Stimulated activated CD8-positive, alpha-beta memory T cell treated with anti-CD3 and anti-CD28 coated beads, Interleukin-4, amount 100 ng/mL, for 1 hour (primary cell): ENCODE measurements at places on chromosomes 7 and 10.
A peak's percentile ranks its signal among the peaks of the same experiment; 100 is the strongest.

- DNase-seq: no peak
Measured at GRCh38 chr10:77949167-77949566, 22.6 kb upstream of the DLG5 start.

DNA sequence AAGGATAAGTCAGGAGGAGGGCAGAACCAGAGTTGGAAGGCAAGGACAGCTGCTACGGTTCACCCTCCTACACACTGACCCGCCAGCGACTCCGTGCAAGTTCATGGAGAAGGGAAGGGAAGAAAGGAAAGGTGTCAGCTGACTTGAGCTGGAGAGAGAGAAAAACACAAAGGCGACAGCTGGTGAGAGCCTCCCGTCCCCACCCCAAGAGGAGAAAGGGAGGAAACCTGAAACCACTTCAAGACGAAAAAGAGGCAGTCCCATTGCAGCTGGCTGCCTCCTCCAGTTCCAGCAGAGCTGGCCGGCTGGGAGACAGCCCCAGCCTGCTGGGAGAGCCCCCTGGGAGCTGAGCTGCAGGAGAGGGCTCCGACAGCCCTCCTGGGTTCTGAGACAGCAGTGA lies 75.2 kb downstream of the PARD3 start:
- no peak for DNase-seq

DNA sequence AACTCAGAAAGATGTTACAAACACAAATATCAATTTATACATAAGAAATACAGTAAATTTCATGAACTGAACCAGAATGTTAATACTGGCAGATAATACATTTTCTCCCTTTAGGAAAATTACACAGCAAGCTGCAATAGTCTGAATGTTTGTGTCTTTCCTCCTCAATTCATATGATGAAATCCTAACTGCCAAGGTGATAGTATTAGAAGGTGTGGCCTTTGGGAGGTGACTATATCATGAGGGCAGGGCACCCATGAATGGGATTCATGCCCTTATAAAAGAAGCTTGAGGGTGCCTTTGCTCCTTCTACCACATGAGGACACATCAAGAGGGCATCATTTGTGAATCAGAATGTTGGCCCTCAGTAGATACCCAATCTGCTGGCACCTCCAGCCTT lies 64.3 kb upstream of the GPR22 start:
- DNase-seq: no peak

GRCh38 chr7:90303241-90303640 lies 17.9 kb downstream of the FAM237B start:
- DNase-seq: no peak

GRCh38 chr7:83413424-83413823 lies 235.5 kb downstream of the SEMA3E start:
- DNase-seq: no peak

- DNase-seq: peak; percentile 29
Measured at GRCh38 chr10:103244666-103245271, 918 bp upstream of the RPEL1 start.

GRCh38 chr10:120477743-120478141 lies 20.7 kb downstream of the PLPP4 start:
- no peak for DNase-seq

GRCh38 chr10:29304264-29304994 lies 15.6 kb downstream of the LYZL1 start:
- DNase-seq: no peak

GRCh38 chr10:22906767-22907166 lies 21.1 kb upstream of the ARMC3 start:
- no peak for DNase-seq

- no peak for DNase-seq
Measured at GRCh38 chr7:24434972-24435371, 138.3 kb upstream of the PALS2 start.

GRCh38 chr10:38025283-38025682 lies 14.8 kb downstream of the ZNF33A start:
- no peak for DNase-seq

DNA sequence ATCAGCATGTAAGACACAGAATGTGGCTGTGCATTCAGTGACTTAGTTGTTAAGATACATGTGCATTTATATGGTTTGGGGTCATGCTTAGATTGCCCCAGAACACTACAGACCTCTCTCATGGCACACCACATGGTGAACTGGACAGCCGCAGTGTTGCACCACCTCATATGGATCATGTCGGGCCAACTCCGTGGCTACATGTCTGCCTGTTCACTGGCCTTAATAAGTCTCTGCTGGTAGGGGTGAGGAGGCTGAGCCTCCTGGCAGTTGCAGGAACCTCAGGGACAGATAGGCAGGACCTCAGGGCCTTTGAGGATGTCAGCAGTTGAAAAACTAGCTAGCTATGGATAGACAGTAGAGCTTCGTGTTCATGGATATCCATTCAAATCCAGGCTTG lies 751.0 kb downstream of the GRID1 start:
- DNase-seq: no peak

GRCh38 chr7:20804345-20804744 lies 17.7 kb upstream of the SP8 start:
- no peak for DNase-seq

DNA sequence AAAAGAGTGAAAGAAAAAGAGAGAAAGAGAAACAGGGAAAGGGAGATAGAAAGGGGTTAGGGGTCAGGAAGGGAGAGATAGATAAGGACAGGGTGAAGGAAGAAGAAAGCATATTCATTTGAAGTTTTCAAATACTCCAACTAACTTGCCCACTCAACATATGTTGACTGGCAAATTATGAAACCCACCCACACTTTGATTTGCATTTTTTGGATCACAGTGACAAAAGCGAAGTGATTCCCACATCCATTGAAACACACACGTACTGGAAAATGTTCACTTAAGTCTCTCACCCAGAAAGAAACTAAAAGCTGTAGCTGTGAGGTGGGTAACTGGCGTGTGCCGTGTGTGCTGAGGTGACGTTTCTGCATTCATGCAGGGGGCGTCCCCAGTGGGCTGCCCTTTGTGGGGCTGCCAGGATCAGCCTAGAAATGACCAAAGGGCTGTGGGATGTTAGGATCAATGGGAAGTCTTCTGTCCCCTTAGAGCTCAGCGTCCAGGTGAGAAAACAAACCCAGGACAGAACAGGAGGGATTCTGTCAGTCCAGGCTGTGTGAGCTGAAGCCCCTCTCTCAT lies 134.9 kb upstream of the ADARB2 start:
- no peak for DNase-seq

DNA sequence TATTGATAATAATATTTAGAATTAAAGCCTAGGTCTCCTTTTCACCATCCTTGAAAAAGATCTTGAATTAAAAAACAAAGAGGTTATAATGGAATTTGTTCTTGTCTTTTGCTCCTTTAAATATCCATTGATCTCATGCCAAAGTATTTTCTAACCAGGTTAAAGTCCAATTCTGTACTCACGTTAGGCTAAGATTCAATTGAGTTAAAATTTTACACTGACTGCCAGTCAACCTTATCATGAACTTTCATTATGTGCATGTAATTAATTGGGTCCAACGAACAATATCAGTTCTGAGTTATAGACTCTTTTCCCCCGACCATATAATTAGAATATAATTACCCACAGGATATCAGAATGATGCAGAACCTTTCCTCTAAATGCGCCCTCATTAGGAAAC lies 266.6 kb downstream of the DGKB start:
- DNase-seq: no peak

DNA sequence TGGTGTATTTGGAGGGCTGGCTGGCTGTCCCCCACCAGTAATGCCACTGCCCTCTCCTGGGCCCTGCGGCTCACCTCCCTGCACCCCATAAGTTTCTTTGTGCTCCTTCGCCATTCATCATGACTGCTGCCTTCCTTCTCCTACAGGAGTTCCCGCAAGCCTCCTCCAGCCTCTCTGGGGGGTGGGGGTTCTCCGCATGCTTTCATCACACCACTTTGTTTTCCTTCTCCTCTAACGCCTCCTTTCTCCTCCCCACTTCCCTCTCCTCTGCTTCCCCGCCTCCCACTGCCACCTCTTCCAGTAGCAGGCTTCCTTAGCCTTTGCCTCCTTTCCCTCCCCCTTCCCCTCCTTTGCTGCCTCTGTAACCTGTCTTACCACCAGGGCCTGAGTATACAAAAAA lies 58.1 kb downstream of the PAX2 start:
- DNase-seq: no peak

- no peak for DNase-seq
Measured at GRCh38 chr10:91541481-91541880, 91.4 kb downstream of the PPP1R3C start.

DNA sequence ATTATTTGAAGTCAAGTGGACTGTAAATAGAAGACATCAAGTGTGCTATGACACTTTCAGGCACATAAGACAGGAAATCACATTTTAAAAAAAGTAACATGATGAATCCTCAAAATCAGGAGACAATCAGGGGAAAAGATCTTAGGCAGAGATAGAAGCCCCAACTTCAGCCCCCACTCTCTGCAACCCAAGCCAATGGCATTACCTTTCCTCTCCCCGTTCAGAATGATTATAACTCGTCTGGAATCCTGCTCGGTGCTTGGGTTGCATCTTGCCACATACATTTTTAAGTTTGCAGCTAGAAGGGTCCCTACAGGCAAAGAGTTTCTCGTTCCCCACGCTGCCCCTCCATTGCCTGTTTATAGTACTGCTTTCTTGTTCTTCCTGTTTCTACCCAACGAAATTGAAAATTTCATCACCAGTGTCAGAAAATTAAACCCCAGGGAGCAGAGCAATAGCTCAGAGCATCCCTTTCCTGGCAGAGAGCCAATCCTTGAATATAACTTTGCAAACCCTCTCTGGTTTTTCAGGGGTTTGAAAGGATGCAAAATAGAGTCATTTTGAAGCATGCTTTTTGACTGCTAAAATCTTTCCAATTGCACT lies 260.5 kb upstream of the AOAH start:
- DNase-seq: no peak

GRCh38 chr7:68512466-68512865 lies 1085.8 kb upstream of the AUTS2 start:
- DNase-seq: no peak

DNA sequence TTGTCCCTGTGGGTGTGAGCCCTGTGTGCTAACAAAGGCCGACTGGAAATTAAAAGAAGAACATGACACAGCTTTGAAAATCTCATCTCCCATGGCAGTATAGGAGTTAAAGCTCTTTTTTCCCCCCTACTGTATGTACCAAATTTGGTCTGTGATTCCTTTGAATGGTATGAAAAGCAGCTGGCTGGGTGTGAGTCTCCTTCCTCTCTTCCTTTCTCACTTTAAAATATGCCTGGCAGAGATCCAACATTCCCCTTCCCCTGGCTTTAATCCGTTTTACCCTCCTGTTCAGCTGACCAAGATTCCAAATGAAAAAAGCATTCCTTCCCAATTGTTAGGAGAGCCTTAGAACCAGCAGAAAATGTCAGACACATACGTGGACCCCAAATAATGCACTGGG lies 225.0 kb upstream of the CELF2 start:
- DNase-seq: no peak

- DNase-seq: no peak
Measured at GRCh38 chr7:132465516-132465915, 110.8 kb downstream of the PLXNA4 start.

GRCh38 chr10:30500534-30500933 lies 66.5 kb downstream of the MAP3K8 start:
- no peak for DNase-seq

DNA sequence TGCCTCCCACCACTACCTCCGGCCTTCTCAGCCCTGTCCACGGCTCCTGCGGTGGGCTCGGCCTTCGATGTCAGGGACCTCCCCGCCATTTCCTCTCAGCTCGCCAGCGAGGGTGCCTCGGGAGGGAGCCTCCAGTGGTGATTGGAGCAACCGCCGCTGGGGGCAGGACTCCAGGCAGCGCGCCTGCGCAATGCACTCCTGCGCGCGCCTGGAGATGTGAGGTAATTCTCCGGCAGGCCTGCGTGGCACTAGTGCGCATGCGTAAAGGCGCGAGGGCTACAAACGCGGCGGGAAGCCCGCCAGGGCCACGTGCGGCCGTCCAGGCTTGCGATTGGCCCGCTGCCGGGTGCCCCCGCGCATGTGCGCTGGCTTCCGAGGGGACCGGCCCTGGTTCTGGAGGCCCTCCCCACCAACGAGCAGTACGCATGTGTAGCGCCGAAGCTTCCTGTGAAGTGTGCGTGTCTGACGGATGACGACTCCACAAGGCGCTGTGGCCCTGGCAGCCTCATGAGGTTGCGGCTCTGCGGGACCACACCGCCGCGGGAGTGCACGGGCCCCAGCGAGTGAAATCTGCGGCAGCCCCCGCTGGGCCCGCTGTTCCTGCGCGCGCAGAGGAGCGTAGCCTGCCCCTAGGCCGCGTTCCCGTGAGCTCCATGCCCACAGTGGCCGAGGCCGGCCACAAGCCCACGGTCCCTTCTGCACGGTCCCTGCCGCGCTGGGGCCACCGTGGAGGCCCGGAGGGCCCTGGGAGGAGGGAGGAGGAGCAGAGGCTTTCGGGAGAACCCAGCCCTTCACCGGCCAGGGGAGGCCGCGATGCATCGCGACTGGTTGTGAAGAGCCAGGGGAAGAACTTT lies at the start of gene SYCE1:
TSS of gene SYCE1 (minus strand) at position 143 of the 854 bp plus-strand sequence. CDS start at position 89, 54 bp downstream.
- DNase-seq: no peak

GRCh38 chr10:91034494-91035159 lies 113.7 kb upstream of the ANKRD1 start:
- DNase-seq: no peak

DNA sequence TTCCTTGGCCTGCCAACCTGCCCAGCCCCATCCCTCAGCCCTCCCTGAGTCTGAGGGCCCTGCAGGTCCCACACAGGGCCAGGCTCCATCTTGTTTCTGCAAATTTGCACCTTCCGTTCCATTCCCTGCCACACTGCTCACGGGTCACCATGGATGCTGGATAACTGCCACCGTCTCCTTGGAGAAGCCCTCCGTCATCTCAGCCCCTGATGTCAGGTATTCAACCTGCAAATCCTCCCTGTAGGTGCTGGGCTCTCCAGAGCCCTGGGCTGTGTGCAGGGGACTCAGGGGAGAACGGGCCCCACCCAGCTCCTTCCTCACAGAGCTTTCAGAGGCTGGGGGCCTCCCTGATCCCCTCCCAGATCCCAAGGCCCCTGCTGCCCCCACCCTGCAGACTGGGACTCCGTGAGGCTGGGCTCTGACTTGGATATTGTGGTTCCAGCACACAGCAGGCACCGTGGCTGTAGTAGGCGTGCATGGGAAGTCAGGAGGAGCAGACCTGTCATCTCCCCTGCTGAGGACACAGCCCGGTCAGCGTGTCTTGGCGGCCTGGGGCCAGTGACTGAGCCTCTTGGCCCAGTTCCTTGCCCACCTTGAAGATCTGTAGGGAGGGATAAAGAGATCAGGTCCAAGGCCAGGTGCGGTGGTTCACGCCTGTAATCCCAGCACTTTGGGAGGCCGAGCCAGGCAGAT lies 121.7 kb upstream of the TNRC18 start:
- DNase-seq: no peak

GRCh38 chr10:114532226-114532625 lies 125.8 kb downstream of the ABLIM1 start:
- no peak for DNase-seq

DNA sequence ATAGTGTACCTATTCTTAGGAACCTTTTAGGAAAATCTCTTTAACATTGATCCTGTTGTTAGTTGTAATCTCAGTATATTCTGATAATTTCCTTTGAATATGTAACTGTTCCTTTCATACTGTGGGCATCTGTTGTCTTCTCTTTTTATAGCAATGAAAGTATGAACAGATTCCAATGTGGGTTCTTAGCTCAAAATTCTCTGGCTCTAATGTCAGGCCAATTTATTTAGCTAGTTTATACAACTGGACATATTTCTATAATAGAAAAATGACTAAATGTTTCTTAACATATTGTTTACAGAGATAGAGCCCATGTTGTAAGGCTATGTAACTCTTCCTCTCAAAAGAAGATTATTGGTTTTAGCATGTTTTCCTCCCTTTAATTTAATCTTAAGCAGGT lies 363.2 kb downstream of the AUTS2 start:
- DNase-seq: no peak

GRCh38 chr10:119357412-119358151 lies 150.2 kb downstream of the GRK5 start:
- no peak for DNase-seq
